ENCODE measurements at places on chromosomes 5 and 9.

DNA sequence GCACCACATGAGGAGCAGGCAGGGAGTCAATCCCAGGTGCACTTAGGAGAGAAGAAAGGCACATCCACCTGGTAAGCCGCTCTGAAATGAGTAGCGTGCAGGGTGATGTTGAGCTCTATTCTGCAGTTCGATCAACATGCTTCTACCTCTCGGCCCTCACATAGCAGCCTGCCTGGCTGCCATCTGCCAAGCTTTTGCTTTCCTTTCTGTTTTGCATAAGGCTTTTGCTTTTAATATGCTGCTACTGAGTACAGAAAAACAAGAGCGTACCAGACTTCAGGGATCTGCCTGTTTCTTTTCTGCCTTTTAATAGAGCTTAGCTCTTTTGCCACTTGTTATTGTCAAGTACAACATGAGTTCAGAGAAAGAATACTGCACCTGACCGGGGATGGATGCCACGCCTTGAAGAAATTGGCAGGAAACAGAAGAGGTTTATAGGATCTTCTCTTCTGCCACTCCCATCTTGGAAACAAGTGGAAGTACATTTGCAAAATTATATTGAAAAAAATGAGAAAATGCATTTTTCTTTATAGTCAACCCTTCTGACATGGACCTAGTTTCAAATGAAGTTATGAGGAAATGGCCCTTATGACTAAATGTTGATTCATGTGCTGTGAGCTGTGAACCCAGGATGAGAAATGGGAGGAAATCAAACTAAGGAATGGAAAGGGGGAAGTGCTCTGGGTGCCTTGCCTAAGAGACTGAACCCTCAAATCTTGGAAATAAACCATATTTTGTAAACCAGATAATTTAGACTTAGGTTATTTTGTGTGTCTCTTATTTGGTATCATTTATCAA, 4.0 kb upstream of the FCHO2 start:
- peak; percentile 87 for DNase-seq

DNA sequence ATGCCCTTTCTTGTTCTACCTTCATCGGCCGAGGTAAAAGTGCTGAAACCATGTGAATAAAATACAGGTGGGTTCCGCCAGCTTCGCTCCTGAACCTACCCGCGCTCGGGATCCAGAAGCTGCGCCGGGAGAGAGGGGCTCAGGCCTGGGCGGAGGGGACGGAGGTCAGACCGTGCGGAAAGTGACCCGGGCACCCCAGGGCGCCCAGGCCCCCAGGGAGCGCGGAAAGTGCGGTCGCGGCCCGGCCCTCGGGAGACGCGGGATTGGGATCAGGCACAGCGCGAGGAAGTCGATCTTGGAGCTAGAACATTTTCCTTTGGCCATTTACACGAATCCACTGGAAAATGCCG, 329 bp downstream of the SYK start:
- DNase-seq = no peak

GRCh38 chr9:35882263-35882848, 12.2 kb upstream of the OR13J1 start:
- DNase-seq = peak; percentile 58

DNA sequence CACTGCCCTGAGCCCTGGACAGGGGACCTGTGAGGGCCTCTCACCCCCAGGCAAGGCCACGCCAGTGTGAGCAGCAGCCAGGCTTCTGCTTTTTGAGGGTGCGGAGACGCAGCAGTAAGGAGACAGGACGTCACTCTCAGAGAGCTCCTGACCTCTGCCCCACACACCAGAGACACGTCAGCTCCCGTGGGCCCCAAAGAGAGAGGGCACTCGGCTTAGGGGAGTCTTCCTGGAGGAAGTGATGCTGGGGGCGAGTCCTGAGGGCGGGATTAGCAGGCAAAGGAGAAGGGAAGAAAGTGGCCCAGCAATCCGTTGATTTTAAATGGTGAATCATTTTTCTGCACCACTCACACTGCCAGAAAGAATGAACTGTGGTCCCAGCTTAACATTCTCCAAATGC, 24.0 kb upstream of the SLC9A3 start:
- peak; percentile 8 for DNase-seq

GRCh38 chr5:58318468-58318867, 141.4 kb downstream of the PLK2 start:
- DNase-seq = peak; percentile 58

GRCh38 chr5:86546582-86546981, 71.2 kb upstream of the COX7C start:
- no peak for DNase-seq

DNA sequence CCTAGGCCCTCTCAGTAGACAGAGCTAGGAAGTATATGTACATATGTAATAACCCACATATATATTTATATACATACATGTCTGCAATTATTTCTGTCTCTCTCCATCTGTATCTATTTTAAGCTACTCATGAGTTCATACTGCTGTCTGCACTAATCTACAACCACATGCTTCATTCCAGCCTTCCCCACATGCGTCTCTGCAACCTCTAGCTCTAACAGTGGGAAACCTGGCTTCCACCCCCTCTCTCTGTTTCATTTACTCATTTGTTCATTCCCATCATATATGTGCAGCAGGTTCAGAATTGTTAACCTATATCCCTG, 23.3 kb downstream of the DCANP1 start:
- no peak for DNase-seq

GRCh38 chr9:15306068-15306756, 804 bp downstream of the TTC39B start:
- DNase-seq = peak; percentile 52

DNA sequence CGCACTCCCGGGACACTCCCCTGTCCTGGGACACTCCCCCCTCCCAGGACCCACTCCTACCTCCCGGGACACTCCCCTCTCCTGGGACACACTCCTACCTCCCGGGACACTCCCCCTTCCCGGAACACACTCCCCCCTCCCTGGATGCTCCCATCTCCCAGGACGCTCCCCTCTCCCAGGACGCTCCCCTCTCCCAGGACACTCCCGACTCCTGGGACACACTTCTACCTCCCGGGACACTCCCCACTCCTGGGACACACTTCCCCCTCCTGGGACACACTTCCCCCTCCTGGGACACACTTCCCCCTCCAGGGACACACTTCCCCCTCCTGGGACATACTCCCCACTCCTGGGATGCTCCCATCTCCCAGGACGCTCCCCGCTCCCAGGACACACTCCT, 95.6 kb downstream of the RXRA start:
- no peak for DNase-seq

DNA sequence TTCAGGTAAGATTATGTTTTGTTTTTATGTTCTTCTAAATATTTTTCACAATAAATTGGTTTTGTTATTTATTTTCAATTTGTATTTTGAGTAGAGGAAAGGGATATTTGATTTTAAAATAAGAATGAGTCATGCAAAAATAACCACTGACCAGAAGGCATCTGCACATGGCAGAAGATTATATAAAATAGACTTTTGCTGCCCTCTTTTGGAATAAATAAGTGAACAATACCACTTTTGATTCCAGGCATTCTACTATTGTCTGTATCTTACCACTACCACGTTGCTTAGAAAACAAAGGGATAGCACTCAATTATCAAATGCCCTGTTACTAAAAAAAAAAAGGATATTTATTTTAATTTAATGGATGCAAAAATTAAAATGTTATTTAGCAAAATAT, 227.3 kb upstream of the ITGA1 start:
- peak; percentile 4 for DNase-seq

- peak; percentile 20 for DNase-seq
These were observed 288.9 kb upstream of the KIF2A start for GRCh38 chr5:62017092-62017491.

GRCh38 chr5:146041180-146041789, 64.1 kb downstream of the PLAC8L1 start:
- DNase-seq = no peak

- peak; percentile 76 for DNase-seq
These were observed 102.6 kb downstream of the ARHGAP26 start for GRCh38 chr5:142872795-142873194.

GRCh38 chr5:8576178-8576577, 707.2 kb downstream of the MTRR start:
- no peak for DNase-seq

GRCh38 chr9:88179062-88179521, 40.8 kb upstream of the SPATA31C2 start:
- DNase-seq = no peak

DNA sequence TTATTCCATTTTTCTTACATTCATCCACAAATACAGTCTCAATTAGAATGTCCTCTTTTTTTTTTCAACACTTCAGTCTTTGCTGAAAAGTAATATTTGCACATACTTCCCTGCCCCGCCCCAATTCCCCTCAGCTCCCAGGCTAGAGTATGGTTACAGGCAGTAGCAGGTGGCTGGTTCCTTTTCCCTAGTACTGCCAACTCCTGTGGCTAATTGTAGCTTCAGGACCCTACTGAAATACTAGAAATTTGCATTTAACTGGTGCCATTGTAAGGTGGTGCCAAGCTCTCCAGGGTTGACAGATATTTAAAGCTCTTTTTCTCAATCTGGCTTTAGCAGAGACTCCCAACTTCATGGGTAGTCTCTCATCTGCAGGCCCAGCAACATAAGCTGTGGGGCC, 80.3 kb downstream of the FAM81B start:
- DNase-seq = no peak

GRCh38 chr9:120970244-120970643, 43.6 kb upstream of the TRAF1 start:
- peak; percentile 35 for DNase-seq

DNA sequence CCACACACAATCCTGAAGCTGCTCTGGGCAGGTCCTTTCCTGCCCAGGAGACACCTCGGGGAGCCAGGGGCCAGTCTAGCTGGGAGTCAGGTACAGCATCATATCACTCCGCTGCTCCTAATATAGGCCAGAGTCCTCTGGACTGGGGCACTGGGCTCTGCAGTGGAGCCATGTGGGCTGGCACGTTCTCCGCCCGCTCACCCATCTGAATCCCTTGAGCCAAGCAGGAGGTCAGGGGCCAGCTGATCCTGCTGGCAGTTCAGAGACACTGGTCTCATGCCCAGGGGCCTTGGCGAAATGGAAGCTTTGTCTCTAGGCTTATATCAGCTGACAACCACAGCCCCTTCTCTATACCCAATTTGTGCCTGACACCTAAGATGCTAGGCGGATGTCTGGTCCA, 9.3 kb upstream of the CORO2A start:
- DNase-seq = no peak

DNA sequence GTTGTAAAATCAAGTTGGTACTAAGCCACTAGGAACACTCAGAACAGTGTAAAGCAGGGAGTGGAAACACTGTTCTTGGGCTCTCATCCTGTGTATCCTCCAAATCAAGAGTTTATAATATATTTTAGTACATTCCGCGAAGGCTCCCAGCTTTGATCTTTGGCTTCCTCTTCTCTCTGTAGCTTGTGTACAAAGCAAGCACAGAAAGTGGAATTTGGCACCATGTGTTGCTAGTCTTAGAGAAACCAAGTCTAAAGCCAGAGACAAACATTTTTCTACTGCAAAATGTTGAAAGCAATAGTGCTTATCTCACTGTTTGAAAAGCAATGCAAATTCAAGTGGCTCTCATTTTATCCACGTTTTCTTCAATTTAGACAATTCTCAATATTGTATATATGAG, 1893.3 kb upstream of the WWC1 start:
- DNase-seq = no peak

DNA sequence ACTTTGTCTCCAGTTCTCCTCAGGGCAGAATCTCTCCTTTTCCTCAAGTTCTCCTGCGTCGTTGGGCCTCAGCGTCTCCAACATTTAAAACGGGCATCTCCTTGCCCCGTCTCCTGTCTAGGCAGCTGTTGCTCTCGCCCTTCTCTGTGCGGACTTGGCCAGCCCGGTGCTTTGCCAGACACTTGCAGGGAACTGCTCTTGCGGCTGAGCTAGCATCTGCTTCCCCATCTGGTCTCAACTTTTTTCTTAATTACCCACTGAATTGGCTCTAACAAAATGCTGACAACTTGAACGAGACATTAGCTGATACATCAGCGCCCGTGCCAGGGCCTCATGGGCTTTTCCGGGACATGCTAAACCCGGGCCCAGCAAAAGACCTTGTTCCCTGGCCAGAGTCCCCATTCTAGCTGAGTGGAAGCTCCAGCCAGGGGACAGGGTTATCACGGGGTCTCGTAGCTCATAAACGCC, 25.1 kb downstream of the ZNF618 start:
- no peak for DNase-seq

- peak; percentile 87 for DNase-seq
These were observed 82.2 kb upstream of the TLE1 start for GRCh38 chr9:81771571-81771970.

DNA sequence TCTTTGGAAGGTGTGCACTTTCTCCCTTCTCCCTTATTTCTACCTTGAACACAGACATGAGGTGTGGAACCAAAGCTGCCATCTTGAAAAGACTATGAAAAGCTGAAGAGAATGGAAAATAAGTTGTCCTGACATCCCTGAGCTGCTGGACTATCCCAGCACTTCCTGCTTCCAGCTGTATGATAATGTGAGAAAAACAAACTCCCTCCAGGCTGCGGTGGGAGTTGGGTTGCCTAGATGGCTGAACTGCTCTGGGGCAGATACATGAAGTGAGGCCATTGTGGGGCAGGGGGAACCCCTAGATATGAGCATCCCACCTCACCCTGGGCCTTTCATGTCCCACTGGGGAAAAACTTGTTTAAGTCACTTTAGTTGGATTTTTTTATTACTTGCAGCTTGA, 82.4 kb downstream of the BOD1 start:
- no peak for DNase-seq

Measured in iris pigment epithelial cell (primary cell).